ENCODE measurements at places on chromosomes 6 and 20. TPM values are rescaled to one million over a fixed set of nuclear protein-coding genes. Genes with fewer than 3 reads are reported as not detected.

CPXM1 gene
- not detected for total RNA-seq

ARHGAP40 gene
- total RNA-seq = not detected

CCN6 gene
- total RNA-seq = not detected

PRND gene
- total RNA-seq = not detected

PTK7 gene
- total RNA-seq = 5.5 TPM
